ENCODE measurements at places on chromosomes 13 and 19.

DNA sequence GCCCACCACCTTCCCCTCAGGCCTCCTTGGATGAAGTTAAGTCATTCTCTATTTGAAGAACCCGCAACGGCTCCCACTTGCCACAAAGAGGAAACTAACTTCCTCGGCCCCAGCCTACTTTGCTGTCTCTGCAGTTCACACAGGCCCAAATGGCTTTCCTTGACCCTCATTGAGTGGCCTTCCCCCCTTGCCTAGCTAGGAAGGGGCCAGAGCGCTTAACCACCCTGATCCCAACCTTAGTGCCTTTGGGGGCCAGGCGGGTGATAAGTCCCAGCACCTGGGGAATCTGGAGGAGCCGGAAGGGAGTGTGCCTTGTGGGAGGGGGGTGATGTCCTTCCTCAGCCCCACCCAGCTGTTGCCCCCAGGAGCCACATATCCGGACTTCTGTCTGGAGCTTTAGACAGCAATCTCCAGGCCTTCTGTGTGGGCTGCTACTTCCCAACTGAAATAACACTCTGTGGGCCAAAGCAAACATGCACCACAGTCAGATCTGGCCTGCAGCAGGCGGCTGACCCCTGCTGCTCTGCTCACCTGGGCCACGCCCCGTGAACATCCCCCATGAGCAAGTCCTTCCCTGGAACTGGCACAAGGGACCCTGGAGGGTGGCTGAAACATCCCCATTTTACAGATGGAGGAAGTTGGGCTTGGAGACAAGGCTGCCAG, 10.5 kb downstream of the NECTIN2 start:
- DNase-seq, result no peak

DNA sequence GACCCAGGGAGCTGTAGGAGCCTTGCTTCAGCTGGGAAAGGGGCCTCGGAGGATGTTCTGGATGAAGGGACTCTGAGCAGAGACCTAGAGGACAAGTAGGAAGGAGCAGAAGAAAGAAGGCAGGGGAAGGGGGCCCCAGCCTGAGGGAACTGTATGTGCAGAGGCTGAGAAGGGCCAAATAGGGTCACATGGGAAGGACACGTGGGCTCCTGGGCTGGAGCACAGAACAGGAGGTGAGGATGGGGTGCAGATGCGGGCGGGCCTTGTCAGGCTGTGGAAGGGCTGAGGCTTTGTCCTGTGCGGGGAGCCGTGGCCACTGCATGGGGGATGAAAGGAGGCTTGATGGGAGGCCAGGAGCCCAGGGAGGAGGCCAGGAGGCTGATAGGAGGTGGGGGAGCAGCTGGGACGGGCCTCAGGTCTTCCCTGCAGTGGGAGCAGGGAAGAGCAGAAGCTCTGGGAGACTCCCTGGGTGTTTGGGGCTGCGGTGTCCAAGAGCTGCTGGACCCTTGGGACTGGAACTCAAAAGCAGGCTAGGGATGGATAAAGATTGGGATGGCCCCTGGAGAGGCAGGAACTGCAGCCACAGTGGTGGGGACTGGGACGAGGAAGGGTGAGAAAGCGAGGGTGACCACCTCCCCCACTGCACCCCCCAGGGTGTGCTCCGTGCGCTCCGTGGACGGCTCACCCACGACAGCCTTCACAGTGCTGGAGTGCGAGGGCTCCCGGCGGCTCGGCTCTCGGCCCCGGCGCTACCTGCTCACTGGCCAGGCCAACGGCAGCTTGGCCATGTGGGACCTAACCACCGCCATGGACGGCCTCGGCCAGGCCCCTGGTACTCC, 11.4 kb upstream of the LTBP4 start:
- DNase-seq, result no peak

- no peak for DNase-seq
Observed at GRCh38 chr19:18893587-18894253, 2.2 kb downstream of the CERS1 start.

DNA sequence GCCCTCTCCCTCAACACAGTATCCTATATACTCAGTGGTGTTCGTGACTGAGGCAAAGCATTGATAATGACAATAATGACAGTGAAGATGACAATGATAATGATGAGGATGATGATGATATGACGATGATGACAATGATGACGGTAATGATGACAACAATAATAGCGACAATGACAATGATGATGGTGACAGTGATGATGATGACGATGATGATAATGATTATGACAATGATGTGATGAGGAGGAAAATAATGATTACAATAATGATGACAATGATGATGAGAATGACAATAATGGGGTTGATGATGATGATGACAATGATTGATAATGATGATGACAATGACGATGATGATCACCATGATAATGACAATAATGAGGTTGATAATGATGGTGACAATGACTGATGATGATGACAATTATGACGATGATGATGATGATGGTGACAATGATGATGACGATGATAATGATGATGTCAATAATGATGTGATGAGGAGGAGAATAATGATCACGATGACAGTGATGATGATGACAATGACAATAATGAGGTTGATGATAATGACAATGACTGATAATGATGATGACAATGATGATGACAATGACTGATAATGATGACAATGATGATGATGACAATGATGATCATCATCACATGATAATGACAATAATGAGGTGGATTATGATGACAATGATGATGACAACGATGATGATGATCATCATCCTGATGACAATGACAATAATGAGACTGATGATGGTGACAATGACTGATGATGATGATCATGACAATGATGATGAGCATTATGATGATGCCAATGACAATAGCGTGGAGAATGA, 16.7 kb downstream of the ELSPBP1 start:
- no peak for DNase-seq

- no peak for DNase-seq
Observed at GRCh38 chr19:43611788-43612187, at the start of gene SRRM5. Gene SRRM5 (plus strand): TSS chr19:43612088. CDS start chr19:43612122, 34 bp downstream.

DNA sequence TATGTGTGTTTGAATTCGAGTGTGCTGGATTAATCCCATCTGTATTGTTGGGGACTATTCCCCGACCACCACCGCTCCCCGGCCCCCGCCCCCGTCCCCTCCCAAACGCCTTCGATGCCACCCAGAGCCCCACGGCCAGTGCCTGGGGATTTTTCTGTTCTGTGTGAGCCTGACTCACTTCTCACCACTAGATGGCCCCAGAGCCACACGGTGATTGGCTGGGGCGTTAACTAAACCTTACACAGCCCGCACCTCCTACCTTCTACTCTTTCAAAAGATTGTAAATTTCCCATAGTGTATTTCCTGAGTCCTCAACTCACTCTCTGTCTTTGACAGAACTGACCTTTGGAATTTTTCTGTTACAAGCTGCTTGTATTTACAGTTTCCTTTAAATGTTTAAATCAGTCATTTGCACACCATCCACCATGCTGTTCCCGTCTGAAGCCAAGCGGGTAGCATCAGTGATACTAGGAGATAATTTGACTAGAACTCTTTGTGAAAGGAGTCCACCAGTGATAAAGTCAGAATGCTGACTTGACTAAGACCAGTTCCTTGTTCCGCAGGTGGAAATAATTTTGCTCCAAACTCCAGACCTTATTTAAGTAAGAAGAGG, 61.4 kb downstream of the RFX2 start:
- peak; percentile 35 for DNase-seq

DNA sequence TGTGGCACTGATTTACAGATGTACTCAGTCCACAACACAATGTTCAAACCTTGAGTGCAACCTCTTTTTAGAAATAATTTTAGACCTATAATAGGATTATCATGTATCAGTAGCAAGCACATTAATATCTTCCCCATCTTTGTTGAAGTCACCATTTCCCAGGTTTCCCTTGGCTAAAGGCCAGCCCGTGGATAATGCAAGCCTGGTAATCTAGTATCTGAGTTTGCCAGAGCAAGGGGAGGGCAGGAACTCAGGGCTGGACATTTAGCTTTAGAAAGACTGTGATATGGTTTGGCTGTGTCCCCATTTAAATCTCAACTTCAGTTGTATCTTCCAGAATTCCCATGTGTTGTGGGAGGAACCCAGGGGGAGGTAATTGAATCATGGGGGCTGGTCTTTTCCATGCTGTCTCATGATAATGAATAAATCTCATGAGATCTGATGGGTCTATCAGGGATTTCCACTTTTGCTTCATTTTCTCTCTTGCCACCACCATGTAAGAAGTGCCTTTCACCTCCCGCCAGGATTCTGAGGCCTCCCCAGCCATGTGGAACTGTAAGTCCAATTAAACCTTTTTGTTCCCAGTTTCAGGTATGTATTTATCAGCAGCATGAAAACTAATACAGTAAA, 37.7 kb downstream of the SLC6A16 start:
- no peak for DNase-seq

All from GM12878 (cell line).